ENCODE measurements at places on chromosomes 13 and 19.

DNA sequence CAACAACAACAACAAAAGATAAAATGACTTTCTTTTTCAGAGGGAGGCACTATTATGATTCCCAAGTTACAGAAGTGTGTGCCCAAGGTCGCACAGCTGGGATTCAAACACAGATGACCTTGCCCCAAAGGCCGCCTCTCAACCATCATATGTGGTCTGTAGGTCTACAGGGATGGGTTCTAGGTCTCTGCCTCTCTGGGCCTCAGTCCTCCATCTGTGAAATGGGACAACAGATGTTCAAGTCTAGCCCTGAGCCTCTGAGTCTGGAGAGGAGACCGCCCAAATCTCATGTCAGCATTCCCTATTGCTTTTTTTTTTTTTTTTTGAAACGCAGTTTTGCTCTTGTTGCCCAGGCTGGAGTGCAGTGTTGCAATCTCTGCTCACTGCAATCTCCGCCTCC lies 4.9 kb downstream of the NPAS1 start:
- DNase-seq = no peak

- DNase-seq = no peak
These were observed 136.0 kb downstream of the UQCRFS1 start for GRCh38 chr19:29076963-29077362.

GRCh38 chr13:98204546-98204945 lies 27.5 kb upstream of the RNF113B start:
- no peak for DNase-seq

DNA sequence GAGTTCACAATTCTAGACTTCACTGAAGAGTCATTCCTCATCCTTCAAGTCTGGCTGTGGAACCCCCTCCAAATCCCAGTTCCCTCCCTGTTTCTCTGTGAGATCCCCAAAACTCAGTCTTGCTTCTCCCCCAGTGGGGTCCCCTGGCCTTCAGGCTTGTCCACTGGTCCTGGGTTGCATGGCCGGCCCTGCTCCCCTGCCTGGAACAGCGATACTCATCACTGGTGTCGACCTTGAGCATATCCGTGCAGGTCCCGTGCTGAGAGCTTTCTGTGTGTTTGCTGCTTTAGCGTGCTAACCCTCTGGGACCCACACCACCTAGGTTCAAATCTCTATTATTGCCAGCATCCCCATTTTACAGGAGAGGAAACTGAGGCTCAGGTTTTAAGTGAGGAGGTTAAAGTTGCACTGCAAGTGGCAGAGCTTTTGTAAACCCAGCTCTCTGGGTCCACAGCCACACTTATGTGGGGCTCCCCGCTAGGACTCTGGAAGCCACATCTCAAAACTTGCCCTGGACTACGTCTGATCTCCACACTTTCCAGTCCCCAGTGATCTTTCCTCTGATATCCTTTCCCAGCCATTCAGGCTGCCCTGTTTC lies 15.5 kb downstream of the LIPE start:
- DNase-seq = no peak

DNA sequence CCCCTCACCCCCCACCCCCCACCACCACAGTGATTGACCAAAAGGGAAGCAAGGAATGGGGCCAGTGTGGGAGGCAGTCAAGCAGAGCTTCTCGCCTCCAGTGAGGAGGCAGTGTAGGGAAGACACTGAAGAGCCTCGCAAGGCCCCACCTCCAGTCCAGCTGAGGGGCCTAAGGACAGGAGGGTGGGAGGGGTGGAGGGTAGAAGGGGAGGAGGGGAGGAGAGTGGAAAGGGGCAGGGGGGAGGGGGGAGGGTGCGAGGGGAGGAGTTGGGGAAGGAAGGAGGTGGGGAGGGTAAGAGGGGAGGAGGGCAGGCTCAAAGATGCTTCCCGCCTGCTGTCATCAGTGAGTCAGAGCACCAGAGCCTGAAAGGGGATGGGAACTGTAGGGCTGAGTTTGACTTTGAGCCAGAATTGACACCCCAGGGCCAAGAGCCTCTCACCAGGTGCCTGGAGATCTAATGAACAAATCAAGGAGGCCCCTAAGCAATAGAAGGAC lies 786.2 kb downstream of the UQCRFS1 start:
- DNase-seq = no peak

DNA sequence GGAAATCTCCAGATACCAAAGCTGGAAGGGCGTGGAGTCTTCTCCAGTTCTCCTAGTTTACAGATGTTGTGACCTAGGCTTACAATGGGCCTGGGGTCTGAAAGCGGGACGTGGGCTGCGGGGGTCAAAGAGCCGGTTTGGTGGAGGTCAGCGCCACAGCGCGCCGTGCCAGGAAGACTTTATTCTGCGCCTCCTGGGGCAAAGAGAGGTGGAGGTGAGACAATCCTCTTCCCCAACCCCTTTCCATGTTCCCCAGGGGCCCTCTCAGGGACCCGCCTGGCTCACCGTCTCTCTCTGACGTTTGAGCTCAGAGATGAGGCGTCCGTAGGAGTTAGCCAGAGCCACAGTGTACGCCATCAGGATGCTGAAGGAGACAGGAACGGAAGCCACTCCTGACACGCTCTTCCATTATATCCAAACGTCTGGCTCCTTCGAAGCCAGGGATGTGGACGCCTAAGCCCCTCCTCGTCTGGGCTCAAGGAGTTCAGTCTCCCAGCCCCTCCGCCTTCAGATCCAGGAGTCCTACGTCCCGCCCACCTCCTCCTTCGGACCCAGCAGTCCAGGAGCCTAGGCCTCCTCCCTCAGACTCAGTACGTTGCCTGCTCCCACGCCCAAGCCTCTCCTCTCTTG lies 776 bp upstream of the LENG1 start:
- no peak for DNase-seq

- peak; percentile 43 for DNase-seq
These were observed 1.3 kb upstream of the INTS6 start for GRCh38 chr13:51453959-51454703.

GRCh38 chr19:16337809-16338469 lies 13.3 kb downstream of the KLF2 start:
- DNase-seq = no peak

GRCh38 chr13:99311137-99311536 lies 3.9 kb upstream of the GPR183 start:
- DNase-seq = no peak

- peak; percentile 22 for DNase-seq
These were observed 264.1 kb downstream of the NDFIP2 start for GRCh38 chr13:79745081-79745480.

- no peak for DNase-seq
These were observed 6.2 kb upstream of the IRS2 start for GRCh38 chr13:109792416-109793059.

- DNase-seq = no peak
These were observed 4.1 kb downstream of the TLE5 start for GRCh38 chr19:3058009-3058820.

- DNase-seq = peak; percentile 93
These were observed at the start of gene TDRD3 for GRCh38 chr13:60396783-60397703. TDRD3 (plus strand) TSS chr13:60397220; CDS start chr13:60397365, 145 bp downstream.

GRCh38 chr13:51793570-51794271 lies 10.2 kb downstream of the DHRS12 start:
- no peak for DNase-seq

GRCh38 chr19:46387713-46388130 lies 25.6 kb downstream of the CCDC8 start:
- no peak for DNase-seq

- DNase-seq = no peak
These were observed 44.2 kb downstream of the EDNRB start for GRCh38 chr13:77874406-77874805.

DNA sequence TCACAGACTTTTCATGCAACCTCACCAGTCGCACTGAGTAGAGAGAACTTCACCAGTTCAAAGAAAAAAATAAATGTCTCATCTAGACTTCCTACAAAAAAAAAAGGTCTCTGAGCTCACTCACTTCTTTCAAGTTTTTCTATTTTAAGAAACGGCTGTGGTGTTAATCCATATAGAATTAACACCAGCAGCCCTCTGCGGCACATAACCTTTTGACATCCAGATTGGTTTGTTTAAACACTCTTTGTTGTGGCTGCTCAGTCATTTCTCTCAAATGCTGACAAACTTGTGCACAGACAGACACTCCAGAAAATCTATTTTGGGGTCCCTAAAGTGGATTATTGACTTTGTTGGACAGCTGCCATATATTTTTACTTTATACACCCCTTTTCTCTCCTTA lies 874.9 kb downstream of the EFNB2 start:
- no peak for DNase-seq

GRCh38 chr19:10333758-10334587 lies 644 bp upstream of the RAVER1 start:
- DNase-seq = no peak

- no peak for DNase-seq
These were observed 218.0 kb downstream of the RGCC start for GRCh38 chr13:41675306-41675705.

DNA sequence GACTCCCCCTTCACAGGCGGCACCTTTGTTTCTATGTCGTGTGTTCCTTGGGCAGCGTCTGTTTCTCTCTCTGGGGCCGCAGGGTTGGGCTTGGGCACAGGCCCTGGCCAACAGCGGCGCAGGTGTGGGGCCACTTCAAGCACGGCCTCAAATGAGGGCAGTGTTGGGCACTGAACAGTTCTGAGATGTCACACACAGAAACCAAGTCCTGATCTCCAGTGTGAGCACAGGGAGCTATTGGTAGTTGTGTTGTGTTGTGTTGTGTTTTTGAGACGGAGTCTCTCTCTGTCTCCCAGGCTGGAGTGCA lies 42.7 kb downstream of the GATAD2A start:
- no peak for DNase-seq

- DNase-seq = no peak
These were observed 53.1 kb downstream of the SOX1 start for GRCh38 chr13:112120031-112120373.

- peak; percentile 95 for DNase-seq
These were observed 63.1 kb downstream of the SERP2 start for GRCh38 chr13:44436589-44437337.

DNA sequence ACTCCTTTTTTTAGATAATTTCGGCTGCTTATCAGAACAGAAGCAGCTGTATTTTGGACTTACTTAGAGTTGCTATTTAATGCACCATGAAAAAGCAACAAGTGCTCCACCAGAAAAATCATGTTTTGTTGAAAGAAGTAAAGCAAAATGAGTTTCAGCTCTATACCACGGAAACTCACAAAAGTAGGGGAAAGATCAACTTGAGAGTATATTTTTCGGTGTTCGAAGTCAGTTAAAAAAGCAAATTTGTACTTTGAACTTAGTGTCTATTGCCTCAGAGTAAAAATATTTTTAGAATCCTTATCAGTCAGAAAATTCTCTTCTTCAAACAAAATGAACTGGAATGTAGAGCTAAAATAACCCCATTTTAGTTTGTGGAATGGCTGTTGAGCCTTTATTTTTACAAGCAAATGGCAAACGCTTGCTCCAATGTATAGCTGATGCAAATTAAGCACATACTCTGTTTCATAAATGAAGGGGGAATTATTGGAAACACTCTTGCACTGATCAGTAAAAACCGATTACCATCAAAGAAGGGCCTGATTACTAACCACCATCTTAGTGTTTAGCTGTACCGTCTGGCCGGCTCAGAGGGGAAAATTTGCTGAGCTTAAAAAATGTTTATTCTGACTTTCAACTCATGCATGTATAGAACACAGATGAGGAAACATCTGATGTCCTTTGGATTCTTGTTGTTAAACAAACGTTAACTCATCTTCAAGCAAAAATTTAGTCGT lies 540.7 kb downstream of the GPC6 start:
- no peak for DNase-seq

- DNase-seq = no peak
These were observed 3.4 kb downstream of the EVI5L start for GRCh38 chr19:7833225-7834099.

DNA sequence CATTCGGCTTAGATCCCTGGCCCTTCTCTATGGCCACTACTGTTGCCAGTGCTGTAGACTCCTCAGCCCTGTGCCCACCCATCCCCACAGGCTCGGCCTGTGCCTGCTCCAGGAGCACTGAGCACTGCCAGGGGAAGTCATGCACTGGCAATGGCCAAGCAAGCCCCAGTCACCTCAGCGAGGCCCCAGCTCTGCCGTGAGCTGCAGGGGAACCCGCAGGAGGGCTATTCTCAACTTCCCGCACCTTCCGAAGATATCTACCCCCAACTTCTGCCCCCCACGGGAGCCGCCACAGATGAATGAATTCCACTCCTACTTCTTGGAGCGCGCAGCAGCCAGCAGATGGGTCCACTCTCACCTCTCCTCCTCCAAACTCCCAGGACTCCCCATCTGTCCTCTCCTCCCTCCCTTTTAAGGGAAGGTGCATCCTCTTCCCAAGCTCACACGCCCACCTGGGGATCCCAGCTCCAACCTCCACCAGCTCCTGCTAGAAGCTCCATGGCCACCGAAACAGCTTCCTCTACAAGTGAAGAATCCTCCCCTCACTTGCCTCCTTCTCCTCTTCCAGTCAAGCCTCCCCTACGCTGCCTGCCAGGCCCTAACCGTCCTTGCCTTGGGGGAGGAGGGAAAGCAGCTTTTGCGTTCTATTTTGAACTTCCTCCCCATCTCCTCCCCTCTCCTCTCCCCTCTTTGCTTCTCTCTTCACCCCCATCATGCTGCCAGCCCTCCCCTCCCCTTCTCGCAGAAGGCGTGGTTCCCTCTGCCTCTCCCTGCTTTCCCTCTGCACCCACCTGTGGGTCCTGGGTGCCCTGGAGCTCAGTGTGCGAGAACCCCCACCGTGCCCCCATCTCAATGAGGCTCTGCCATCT lies 52.2 kb downstream of the PEPD start:
- no peak for DNase-seq

DNA sequence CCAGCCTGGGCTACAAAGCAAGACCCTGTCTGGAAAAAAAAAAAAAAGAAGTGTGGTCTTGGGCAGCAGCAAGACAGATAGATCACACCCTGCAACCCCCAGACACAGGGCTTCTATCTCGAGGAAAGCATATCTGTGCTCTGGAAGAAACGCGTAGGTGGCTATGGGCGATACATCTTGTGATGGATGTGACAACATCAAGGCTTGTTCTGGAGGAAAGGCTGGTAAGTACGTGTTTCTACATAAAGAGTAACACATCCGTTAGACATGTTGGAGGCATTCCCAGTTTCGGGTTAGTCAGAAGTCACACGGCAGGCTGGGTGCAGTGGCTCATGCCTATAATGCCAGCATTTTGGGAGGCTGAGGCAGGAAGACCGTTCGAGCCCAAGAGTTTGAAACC lies 6.6 kb upstream of the DHDH start:
- no peak for DNase-seq

DNA sequence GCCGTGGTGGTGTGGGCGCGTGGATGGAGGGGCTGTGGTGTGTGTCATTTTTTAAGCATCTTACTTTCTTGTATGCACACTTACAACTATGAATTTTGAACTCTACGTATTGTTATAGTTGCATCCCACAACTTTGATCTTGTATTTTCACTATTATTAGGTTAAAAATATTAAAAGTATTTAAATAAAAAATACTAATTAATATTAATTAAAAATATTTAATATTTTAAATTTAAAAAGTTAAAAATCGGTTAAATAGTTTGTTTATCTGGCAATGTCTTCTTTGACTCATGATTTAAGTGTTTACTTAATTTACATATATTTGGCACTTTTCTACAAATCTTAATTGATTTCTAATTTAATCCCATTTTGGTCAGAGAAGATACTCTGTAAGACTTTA lies 17.8 kb upstream of the GJB6 start:
- DNase-seq = no peak

GRCh38 chr19:43372462-43372861 lies 19.0 kb downstream of the CD177 start:
- DNase-seq = no peak

Measured in hindlimb muscle (tissue), 1 donor.